ENCODE measurements at places on chromosomes 3 and 15. TPM values are rescaled to one million over a fixed set of nuclear protein-coding genes. Genes with fewer than 3 reads are reported as not detected.

DNA sequence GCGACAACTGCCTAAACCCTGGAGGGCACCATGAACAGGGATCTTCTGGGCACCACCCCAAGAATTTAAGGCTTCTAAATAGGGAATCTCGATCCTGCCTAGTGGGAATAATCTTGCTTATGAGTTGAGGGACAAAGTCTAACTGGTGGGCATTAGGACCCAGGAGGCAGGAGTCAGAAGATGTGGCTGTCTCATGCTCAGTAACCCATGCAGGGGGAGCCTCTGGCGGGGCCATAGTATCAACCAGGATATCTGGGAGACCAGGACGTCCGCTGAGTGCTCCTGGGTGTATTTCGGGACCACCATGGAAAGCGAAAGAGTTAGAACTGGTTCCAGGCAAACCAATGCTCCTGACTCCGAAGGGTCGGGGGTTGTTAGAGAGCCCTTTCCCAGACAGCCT is 356.1 kb downstream of the OTOL1 start:
- DNase-seq, result no peak

RGMA gene
- total RNA-seq, result not detected

GRCh38 chr3:124014366-124014942 is 22.5 kb upstream of the ROPN1 start:
- DNase-seq, result no peak

GRCh38 chr15:40439960-40440742 is 602 bp upstream of the BAHD1 start:
- DNase-seq, result peak; percentile 28

GRCh38 chr3:172853921-172854666 is 103.6 kb downstream of the ECT2 start:
- no peak for DNase-seq

PDZRN3 gene
- total RNA-seq, result not detected

GRCh38 chr15:92839696-92840095 is 60.4 kb upstream of the CHD2 start:
- no peak for DNase-seq

GRCh38 chr15:66834881-66835878 is 133.1 kb downstream of the SMAD6 start:
- no peak for DNase-seq

DNA sequence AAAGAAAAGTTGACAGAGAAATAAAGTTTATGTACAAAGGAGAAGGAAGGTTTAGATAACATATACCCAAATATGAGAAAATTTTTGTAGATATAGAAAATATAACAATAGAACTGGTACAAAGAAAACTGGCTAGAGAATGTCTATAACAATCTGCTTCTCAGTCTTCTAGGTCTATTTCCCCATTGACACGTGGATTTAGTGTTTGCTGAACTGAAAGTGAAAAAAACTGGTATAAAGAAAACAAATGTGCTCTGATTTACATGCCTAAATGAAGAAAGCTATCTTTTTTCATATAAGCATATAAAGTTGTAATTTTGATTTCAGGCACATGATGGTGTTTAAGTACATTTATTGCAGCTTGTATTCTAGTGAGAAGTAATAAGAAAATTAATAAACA is 9.8 kb downstream of the KCNMB2 start:
- DNase-seq, result no peak

MME gene
- not detected for total RNA-seq

- DNase-seq, result peak; percentile 64
Observed at GRCh38 chr15:67783303-67783702, 42.0 kb upstream of the SKOR1 start.

DNA sequence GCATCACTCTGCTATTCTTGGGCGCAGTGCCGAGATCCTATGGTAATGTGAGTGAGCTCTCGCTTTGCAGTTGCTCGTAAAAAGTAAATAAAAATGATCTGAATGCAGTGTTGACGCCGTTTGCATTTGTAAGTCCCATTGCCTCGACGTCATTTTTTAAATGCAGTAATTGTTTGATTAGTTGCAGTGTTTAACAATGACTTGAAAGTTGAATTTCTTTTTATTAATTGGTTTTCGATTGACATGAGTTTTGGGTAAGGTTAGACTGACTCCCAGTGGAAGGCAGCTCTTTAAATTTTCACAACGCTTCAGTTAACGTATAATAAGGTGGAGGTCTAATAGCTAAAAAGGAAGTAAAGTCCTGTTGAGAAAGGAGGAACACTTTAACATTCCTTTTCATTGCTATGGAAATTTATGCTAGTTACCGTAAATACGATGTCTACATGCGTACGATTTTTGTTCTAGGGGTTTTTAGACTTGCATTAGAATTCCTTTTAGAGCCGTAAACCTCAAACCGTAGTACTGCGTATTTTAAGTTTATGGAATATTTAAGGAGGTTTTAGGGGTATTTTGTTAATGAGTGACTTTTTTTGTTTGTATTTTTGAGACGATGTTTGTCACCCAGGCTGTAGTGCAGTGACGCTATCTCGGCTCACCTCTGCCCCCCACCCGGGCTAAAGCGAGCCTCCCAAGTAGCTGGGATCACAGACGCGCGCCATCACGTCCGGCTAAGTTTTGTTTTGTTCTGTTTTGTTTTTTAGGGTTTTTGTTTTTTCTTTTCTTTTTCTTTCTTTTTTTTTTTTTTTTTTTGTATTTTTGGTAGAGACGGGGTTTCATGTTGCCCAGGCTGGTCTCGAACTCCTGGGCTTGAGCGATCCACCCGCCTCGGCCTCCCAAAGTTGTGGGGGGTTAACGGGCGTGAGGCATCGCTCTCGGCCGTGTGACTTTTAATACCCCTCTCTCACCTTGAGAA is 1.4 kb downstream of the MORF4L1 start:
- peak; percentile 45 for DNase-seq

GRCh38 chr3:64059484-64060175 is 36.3 kb upstream of the PSMD6 start:
- DNase-seq, result no peak

DNA sequence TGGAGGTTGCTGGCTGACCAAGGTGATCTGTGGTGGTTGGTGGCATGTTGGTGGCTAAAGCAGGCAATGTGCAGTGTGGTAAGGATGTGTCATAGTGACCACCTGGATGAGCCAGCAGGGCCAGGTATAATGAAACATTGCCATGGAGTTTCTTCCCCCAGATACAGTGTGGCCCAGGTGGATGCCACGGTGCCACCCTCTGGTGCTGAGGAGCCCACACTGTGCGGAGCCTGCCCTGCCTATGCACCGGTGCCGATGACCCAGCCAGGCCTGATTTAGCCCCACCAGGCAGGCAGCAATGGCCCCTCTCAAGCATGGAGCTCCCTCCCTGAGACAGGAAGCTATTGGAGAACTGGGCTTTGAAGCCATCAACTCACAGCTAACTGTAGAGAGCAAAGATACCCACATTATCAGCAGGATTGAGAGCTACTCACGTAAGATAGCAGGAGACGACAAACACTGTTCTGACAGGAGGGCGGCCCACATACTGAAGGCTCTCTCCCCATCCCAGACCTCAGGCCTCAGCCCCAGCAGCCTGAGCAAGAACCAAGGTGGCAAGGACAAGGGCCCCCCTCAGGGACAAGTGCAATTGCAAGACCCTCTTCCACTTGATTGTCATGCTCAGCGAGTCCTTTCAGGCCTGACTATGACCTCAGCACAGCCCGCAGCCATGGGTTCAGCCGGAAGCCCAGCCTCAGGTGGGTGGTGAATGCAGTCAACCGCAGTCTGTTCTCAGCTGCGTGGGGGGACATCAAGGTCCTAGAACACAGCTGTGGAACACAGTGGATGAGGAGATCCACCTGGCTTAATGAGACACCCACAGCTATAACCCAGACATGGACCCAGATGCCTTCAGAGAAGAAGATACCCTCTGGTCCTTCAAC is 82.8 kb upstream of the CDV3 start:
- DNase-seq, result peak; percentile 38

KLHL18 gene
- total RNA-seq, result 26.7 TPM

RABL3 gene
- 31.9 TPM for total RNA-seq

GRCh38 chr15:58355973-58356372 is 75.8 kb upstream of the LIPC start:
- DNase-seq, result no peak

- DNase-seq, result no peak
Observed at GRCh38 chr3:113070072-113070640, 79.4 kb downstream of the GTPBP8 start.

- DNase-seq, result no peak
Observed at GRCh38 chr3:57752307-57752706, 3.8 kb upstream of the SLMAP start.

GPD1L gene
- total RNA-seq, result 32.5 TPM

ZNF80 gene
- 1.1 TPM for total RNA-seq

- no peak for DNase-seq
Observed at GRCh38 chr3:95711789-95712188, 1102.6 kb upstream of the EPHA6 start.

IRAK2 gene
- 4.8 TPM for total RNA-seq

GRCh38 chr3:61841988-61842387 is 280.6 kb downstream of the PTPRG start:
- no peak for DNase-seq

ARHGAP11A gene
- 8.8 TPM for total RNA-seq

TNFAIP8L3 gene
- not detected for total RNA-seq

ITIH1 gene
- not detected for total RNA-seq

- no peak for DNase-seq
Observed at GRCh38 chr15:95032156-95032555, 800.8 kb downstream of the MCTP2 start.

LRRIQ4 gene
- total RNA-seq, result not detected

CTDSPL2 gene
- total RNA-seq, result 72.0 TPM

INO80 gene
- 29.7 TPM for total RNA-seq

GRCh38 chr3:188043891-188044290 is 110.1 kb upstream of the LPP start:
- DNase-seq, result no peak

- DNase-seq, result no peak
Observed at GRCh38 chr3:72224804-72225509, 440.0 kb upstream of the PROK2 start.

ARNT2 gene
- total RNA-seq, result not detected

DNA sequence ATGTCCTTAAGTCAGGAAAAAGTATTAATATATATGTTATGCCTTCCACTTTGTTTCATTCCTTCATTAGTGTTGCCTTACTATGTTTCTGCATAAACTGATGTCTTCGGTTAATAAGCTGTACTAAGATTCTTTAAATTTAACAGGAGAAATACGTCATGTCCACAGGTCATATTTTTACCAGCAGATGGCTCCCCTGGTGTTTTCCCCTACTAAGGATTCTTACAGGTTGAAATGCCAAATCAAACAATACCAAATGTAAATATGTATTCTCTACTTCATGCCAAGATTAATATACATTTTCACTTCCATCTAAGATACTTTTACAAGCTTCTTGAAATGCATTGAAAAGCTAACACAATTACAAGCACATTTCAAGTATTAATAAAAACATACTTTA is 1602.1 kb downstream of the SI start:
- DNase-seq, result no peak

- no peak for DNase-seq
Observed at GRCh38 chr3:98788651-98789050, 25.5 kb downstream of the ST3GAL6 start.

BCL6 gene
- 34.8 TPM for total RNA-seq

DNA sequence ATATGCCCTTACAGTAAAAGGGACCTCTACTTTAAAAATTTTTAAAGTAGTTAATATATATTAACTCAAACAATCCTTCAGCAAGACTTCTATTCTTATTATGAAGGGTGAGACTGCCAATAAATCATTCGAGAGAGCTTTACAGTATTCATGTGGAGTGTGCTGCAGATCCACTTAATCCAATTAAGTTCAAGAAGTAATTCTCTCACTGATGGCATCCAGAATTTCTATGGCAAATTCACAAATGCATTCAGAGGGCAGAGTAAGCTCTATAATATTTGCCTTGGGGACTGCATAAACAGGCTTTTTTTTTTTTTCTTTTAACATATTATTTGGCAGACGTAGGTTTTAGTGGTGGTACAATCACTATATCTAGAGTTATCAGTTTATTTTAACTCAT is 692.0 kb downstream of the NLGN1 start:
- no peak for DNase-seq

DNA sequence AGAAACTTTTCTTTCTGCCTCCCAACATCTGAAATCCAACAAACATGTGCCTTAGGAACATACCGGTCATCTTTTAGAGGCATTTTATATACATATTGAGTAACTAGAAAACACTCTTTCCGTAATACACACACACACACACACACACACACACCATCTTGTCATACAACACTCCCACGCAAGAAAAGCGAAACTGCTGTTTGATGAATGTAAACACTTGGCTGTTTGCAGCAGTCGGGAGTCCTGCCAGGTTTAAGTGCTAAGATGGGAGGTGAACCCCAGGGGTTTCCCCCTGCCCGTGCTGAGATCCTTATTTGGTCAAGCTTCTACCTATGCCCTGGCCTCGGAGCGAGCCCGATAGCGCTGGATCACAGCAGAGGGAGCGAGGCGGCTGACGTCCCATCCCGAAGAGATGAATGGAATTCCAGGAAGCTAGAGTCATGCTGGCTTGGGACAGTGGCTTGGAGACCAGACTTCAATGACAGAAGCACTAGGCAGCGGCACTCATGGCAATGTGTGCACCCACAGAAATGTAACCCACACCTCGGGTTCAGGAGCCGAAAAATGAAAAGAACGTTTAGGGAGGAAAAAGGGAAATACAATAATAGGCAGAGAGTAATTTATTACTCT is 1.3 kb upstream of the THBS1 start:
- DNase-seq, result no peak

DNA sequence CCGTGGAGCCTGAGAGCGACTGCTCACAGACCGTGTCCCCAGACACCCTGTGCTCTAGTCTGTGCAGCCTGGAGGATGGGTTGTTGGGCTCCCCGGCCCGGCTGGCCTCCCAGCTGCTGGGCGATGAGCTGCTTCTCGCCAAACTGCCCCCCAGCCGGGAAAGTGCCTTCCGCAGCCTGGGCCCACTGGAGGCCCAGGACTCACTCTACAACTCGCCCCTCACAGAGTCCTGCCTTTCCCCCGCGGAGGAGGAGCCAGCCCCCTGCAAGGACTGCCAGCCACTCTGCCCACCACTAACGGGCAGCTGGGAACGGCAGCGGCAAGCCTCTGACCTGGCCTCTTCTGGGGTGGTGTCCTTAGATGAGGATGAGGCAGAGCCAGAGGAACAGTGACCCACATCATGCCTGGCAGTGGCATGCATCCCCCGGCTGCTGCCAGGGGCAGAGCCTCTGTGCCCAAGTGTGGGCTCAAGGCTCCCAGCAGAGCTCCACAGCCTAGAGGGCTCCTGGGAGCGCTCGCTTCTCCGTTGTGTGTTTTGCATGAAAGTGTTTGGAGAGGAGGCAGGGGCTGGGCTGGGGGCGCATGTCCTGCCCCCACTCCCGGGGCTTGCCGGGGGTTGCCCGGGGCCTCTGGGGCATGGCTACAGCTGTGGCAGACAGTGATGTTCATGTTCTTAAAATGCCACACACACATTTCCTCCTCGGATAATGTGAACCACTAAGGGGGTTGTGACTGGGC is 7.3 kb downstream of the FAM131A start:
- DNase-seq, result no peak

DNA sequence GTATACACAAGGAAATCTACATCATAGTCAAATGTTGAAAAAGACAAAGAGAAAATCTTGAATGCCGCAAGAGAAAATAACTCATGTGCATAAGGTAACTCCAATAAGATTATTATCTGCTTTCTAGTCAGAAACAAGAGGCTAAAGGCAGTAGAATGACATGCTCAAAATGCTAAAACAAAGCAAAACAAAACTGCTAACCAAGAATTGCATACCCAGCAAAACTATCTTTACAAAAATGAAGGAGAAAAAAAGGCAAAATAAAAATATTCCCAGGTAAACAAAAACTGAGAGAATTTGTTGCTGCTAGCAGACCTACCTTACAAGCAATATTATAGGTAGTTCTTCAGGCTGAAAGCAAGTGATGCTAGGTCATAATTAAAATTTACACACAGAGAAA is 76.4 kb upstream of the TMEM158 start:
- no peak for DNase-seq

- no peak for DNase-seq
Observed at GRCh38 chr15:64311566-64311965, 44.4 kb downstream of the CSNK1G1 start.

IMPG2 gene
- 0.81 TPM for total RNA-seq
